NCI-H460 (cell line): ENCODE measurements at places on chromosomes 2 and 18. TPM values are rescaled to one million over a fixed set of nuclear protein-coding genes. Genes with fewer than 3 reads are reported as not detected.

DNA sequence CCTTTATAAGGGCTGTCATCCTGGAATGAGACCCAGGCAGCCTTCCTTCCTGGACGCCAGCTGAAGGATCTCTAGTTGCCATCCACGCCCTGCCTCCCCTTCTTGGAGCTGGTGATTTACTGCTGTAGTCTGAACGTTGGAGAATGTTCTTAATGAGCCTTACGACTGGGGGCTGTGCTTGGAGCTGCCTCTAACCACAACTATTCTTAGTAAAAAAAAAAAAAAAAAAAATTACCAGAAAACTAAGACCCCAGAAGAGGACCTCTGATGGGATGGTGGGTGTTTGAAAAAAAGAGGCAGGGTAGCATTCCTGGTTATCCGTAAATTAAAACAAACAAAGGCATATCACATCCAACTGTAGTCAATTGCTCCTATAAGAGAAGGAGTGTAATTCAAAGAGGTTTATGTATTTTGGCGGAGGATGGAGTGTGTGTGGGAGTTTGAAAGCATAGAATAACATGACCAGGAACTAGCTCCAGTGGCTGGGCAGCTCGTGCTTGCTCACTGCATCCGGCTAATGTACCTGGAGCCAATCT is 105.4 kb downstream of the QPCT start:
- DNase-seq = no peak

DNA sequence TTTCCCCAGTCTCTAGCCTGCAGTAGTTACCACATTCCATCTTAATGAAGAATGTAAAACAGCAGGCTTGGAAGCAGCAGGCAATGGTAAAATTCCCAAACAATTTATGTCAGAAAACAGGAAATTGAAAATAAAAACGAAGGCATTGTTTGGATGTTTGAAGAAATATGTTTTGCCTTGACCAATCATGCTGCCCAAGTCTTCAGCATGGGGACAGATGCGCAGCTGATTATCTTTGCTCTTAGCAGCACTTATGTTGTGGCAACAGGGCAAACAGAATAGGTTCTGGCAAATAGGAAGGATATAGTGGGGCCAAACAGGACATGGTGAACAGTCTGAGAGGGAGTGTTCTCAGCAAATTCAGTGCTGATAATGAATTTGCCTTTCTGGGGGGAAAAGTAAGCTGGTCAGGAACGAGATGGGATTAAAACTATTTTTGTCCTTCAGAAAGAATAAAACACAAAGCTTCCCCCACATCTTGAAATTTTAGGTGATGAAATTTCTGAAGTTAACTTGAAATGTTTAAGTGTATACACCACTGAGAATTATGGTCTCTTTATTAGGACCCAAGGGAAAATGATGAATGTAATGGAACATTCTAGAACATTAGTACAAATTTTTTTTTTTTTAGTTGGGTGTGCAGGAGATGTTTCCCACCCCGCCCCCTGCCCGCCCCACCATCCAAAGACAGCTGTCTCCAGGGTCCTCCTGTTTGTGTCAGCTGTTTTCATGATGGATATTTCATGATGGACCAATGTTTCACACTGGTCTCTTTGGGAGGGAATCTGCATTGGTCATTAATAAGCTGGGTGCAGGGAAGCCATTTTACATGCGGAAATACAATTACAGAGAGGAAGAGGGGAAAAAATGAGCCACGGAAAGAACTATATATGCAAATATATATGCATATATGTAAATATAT is 239.5 kb upstream of the REV1 start:
- no peak for DNase-seq

DNA sequence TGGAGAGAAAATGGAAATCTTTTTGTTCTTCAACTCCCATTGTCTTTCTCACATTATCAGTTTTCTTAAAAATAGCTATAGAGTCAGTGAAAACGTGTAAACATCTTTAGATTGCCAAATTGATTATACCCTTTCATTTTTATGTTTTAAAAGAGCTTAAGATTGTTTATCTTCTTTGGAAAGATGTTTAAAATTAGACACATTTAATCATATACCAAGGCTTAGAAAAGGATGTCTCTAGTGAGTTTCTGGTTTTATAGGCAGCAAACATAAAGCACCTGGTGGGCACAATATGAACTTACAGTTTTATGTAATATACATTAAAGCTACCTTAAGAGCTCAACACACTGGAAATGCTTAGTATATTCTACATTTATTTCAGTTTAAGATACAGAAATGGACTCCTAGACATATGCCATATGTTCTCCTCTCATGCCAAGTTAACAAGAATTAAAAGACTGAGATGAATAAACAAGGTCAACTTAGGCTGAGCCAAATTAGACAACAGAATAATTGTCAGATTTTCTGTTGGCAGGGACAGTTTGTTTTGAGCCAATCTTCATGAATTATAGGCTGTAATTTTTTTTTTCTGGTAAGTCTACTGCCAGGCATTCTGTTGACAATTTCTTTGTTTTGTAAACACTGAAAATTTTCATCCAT is 112.7 kb downstream of the OTX1 start:
- DNase-seq = no peak

DNA sequence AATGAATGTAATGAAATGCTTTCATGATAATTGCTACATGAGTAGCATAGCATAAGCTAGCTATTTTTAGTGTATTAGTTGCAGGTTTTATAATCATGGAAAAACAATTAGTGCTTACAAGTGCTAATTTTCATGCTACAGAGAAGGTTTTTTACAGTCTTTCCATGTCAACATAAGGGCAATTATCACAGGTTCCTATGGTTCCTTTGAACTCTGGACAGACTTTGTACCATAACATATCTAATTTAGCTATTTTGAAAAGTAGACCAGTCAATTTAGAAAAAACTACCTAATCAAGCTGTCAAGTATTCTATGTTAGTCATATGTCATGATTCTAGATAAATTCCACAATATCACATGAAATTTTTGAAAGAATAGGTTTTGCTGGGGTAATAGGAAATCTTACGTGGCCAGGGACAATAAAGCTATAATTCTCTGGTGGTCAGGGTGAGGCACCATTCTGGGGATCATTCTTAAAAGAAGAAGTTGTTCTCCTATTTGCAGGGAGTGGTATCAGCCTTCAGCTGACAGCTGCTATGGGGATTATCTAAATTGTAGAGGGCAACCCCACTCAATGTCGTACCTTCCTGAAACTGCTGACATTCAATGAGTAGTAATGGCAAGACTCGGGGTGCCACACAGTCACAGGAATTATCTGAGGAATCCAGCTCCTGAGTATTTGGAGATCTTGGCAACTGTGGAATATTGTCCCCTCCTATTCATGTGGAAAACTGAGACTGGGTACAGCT is 724.0 kb upstream of the LINC00305 start:
- DNase-seq = no peak

- no peak for DNase-seq
Observed at GRCh38 chr2:46431481-46432235, 47.7 kb upstream of the TMEM247 start.

DNA sequence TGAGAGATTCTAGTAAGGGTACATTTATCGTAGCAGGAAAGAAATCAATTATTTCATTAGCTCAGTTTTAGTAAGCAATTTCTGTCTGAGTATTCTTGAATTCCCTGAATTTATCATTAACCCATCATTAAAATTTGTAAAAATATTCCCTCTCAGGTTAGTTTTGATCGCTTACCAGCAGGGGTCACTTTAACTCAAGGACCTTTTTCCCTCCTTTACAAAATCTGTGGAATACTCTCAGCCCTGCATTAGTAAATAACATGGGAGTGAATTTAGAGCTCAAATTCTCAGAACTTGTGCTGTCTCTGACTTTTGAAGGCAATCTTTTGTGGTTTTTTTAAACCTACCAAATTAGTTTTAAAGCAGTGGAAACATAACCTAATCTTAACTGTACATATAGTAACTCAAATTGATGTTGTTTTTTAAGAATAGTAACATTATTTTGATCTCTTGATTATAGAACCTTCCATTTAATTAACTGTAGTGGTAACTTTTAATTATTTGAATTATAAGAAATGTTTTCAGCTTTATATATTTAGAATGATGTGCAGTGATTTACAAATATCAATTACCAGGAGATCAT is 97.2 kb downstream of the AGPS start:
- peak; percentile 40 for DNase-seq

GRCh38 chr2:126999106-126999756 is 100.5 kb downstream of the TEX51 start:
- no peak for DNase-seq

DNA sequence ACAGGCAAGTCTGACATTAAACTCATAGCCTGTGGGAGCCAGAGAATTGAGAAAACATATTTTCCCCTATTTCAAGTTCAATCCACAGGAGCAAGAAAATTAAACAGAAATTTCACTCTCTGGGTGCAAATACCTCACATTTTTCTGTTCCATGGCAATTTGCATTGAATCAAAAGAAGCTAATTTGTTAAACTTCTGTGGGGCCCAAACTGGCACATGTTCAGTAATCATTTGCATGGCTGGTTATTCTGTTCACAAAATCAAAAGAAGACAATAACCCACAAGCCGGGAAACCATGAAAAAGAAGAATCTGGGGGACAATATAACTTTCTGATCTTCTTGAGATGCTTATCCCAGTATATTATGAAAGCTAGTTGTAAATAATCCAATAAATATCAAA is 363.1 kb downstream of the LRP1B start:
- DNase-seq = no peak

DNA sequence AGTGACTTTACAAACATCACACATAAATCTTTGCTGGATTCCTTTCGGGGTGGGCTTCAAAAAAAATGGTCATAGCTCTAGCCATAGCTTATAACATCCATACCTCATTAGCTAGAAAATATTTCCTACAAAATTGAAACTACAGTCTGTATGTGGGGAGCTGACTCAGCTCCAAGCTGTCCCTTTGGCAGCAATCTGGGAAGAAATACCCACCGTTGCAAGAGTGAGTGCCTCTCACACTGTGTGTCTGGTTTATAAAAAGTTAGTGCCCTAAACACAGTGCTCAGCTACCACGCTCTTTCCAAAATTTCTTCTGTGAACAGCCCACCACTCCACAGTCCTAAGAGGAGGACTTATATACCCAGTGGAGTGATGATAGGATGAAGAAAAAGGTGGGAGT is 170.1 kb downstream of the RBM43 start:
- no peak for DNase-seq

- DNase-seq = no peak
Observed at GRCh38 chr2:120686511-120687168, 49.0 kb upstream of the GLI2 start.

GRCh38 chr2:75565472-75566462 is 5.0 kb upstream of the EVA1A start:
- DNase-seq = no peak

Gene CYB5A
- 72.0 and 84.4 TPM in 2 replicates for total RNA-seq

Gene GKN2
- total RNA-seq = 1.6 TPM in 2 replicates

Gene FTCDNL1
- 1.5 and 2.1 TPM in 2 replicates for total RNA-seq

Gene HOXD3
- total RNA-seq = not detected in 2 replicates

Gene SPP2
- total RNA-seq = not detected in 2 replicates
